ENCODE measurements at places on chromosomes 13 and 19.

GRCh38 chr13:77510156-77510555, 25.4 kb upstream of the SCEL start:
- no peak for DNase-seq

DNA sequence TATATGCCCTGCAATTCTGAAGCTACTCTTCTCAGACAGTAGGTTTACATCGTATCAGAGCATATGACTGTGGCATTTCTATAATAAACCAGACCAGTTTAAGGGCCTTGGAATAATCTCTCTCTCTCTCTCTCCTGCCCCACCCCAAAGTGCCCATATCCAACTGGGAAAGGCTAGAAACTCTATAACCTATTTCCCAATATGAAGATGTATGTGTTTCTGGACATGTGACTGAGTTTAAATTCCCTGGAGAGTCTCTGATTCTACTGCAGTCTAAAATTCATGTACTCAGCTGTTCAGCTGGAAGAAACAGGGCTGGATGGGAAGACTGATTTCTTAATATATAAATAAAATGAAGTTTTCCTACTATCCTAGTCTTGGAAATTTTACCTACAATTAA, 91.9 kb upstream of the MBNL2 start:
- DNase-seq: no peak

DNA sequence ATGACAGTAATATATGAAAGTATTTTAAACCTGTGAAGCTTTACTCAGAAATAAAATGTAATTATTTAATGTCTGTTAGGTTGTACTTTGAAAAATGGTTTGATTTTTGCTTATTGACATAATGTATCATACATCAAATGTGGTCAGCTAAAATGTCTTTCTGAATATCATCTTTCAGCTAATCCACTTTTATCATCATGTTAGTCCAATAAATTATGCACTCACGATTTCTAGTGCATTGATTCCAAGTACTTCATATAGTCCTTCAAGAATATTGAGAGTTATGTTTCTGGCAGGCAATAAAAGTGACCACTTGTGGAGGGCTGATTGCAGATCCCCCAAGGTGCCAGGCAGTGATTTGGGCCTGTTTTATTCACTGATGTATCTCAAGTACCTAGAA, 1204.1 kb downstream of the OLFM4 start:
- DNase-seq: no peak

DNA sequence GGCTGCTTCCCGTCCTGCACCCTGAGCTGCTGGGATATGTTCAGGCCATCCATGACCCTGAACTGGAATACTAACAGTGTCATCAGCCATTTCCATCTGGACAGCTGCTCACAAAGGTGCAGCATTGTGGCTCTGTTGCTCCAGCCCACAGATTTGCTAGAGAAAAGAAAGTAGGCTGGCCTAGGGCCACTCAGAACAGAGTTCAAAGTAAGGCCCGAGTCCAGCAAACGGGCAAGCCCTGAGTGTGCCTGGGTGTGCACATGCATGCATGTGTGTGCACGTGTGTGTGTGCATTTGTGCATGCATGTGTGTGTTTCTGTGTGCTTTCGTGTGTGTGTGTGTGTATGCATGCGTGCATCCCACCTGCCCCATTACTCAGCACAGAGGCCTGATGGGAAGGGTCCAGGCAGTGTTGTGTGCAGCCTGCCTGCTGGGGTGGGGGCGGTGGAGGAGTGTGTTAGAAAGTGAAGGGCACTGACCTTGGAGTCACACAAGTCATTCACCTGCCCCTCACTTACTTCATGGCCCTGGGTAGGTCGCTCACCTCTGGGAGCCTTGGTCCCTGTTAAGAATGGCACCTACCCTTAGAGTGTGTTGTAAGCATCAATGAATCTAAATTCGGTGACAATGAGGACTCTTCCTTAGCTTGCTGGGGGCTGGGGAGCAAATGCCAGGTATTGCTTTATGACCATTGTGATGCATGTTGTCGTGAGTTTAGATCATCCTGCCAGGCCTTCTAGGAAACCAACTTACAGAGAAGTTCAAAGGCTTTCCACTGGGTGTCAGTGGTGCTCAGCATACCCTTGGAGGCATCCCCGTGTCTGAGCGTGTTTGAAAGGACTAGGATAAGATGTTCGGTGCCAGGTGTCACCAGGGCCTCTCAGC, 53.2 kb downstream of the GPR12 start:
- DNase-seq: peak; percentile 58

- no peak for DNase-seq
These were observed 1093.4 kb downstream of the EFNB2 start for GRCh38 chr13:105442040-105442439.

- peak; percentile 44 for DNase-seq
These were observed 7.3 kb downstream of the ADPRHL1 start for GRCh38 chr13:113445791-113446487.

DNA sequence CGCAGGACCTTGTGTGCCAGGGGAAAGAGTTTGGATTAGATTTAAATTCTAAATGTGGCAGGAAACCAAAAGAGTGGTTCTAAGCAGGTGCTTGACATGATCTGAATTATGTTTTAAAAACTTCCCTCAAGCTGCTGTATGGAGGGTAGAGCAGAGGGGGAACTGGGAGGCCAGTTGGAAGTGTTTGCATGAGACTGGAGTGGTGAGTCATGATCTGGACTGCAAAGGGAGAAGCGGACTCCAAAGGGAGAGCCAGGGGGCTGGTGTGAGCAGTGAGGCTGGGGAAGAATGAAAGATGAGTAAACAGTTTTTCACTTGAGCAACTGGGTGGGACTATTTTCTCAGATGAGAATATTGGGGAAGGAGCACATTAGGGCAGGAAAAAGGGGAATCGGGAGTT, 206.1 kb downstream of the DNAJC15 start:
- DNase-seq: no peak

DNA sequence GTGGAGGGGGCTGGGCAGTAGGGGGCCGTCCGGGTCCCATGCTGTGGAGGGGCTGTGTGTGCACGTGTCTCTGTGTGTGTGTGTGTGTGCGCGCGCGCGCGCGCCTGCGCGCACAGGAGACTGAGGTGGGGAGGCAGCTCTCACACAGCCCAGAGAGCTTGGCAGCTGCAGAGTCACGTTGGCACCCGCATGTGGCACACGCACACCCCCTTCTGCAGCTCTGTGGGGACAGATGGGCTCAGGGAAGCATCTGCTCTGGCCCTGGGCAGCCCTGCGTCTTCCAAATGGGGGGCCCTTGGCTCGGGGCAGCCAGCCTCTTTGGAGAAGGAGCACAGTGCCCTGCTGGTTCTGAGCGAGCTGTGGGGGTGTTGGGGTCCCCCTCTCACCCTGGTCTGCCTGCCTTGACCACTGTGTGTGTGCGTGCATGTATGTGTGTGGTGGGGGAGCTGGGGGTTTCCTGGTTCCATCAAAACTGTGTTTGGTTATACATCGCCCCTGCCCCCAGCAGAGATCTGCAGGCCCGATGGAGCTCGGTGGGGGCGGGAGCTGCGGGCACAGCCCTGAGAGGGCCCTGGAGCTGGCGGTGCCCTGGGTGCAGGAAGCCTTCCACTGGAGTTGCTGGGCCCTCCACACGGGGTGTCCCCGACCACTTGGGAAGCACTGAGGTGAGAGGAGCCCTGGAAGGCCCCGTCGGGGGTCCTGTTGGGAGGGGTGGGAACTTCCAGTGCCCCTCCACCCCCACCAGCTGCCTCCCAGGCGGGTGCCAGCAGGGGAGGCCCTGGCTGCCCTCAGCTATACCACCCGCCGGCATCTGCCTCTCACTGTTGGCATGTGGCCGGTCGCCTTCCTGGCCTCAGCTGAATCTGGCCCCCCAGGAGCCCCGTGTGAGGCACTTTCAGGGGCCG, 67.1 kb downstream of the KDM4B start:
- no peak for DNase-seq

- no peak for DNase-seq
These were observed 8.6 kb downstream of the AKAP11 start for GRCh38 chr13:42280537-42280936.

DNA sequence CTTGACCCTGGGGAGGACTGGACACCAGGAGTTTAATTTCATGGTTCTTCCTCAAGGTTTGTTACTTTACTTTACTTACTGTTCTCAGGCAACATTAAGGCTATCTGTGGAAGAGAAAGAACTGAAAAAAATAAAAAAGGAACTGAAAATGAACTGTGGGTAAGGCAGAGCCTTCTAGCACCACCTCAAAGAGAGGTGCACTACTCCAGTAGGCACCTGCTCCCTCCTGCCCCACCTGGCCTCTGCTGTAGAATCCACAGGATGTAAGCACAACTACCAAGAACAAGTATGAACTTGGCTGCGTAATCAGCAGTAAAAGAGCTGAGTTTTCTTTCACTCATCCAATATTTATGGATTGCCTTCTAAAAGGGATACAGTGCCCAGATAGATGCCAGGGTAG, 12.2 kb downstream of the ZNF112 start:
- DNase-seq: no peak

- DNase-seq: no peak
These were observed 793 bp upstream of the SBK2 start for GRCh38 chr19:55537741-55538111.

- DNase-seq: no peak
These were observed 153.0 kb upstream of the TMTC4 start for GRCh38 chr13:100827489-100828176.

- DNase-seq: no peak
These were observed 49.3 kb downstream of the DLEU7 start for GRCh38 chr13:50794226-50794625.

DNA sequence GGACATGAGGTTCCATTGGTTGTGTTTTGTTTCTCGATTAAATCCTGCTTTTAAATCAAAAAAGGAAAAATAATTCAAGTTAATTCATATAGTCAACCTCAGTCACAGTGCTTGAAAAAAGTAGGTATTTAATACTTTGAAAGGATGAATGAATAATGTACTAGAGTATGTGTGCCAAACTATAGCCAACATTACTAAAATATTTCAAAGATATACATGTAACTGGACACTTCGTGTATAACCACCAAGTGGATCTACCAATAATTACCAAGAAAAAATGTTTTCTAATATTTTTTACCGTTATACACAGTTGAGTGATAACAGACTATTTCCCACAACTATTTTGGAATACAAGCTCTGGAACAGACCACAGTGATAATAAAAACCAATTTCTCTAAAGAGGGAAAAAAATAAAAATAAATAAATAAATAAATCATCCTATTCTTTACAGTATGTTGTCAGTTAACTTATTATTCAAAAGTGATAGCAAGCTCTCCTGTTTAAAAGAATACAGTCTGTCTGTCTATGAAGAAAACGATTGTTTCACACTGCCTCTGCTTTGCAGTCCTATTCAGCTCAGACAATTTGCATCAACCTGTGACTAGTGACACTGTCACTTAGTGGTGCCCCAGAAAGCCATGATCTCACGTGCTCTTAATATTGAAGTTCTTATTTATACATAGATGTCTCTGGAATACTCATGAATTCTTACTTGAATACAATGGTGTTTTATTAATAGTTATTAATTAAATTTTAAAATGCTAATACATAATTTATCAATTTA, 58.2 kb downstream of the UBL3 start:
- DNase-seq: no peak

DNA sequence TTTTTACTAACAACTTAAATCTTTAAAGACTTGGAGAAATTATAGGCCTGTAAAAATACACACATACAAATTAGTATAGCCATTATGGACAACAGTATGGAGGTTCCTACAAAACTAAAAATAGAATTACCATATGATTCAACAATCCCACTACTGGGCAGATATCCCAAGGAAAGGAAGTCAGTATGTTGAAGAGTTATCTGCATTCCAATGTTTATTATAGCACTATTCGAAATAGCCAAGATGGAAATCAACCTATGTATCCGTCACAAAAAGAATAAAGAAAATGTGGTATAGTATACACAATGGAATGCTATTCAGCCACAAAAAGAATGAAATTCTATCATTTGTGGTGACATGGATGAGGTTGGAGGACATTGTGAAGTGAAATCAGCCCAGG, 37.2 kb downstream of the SLITRK1 start:
- no peak for DNase-seq

Measured in CD4-positive, alpha-beta T cell treated with Interleukin-4 for 1 hour (primary cell).